ENCODE measurements at places on chromosomes 3 and 15.

- no peak for DNase-seq
Observed at GRCh38 chr3:38011111-38011510, 18.3 kb downstream of the PLCD1 start.

GRCh38 chr15:89139613-89140499, 51.6 kb downstream of the ABHD2 start:
- no peak for DNase-seq

GRCh38 chr3:193874997-193875593, 260.9 kb upstream of the HES1 start:
- no peak for DNase-seq

GRCh38 chr3:177978946-177979345, 557.3 kb upstream of the KCNMB2 start:
- DNase-seq: no peak

DNA sequence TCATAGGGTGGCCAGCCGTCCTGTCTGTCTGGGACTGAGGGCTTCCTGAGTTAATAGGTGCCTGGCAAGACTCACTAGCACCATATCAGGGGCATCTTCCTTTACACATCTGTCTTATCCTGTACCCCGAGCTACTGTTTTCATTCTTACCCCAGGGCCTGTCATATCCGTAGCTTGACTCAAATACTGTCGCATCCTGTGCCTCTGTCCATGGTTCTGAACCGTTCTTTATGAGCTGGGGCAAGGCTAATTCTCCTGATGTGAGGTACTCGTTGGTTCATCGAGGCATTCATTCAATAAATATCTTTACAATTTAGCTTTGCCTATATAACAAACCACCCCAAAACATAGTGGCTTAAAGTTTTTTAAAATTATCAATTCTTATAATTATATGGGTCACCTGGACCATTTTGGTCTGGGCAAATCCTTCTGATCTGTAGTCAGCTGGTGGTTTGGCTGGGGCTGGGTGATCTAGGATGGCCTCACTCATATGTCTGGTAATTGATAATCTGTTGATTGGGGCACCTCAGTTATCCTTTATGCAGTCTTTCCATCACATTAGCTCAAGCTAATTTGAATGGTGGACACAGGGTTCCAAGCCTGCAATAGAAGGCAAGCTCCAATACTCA, 121.2 kb downstream of the TLE3 start:
- no peak for DNase-seq

GRCh38 chr3:170585008-170585936, 603 bp downstream of the SLC7A14 start:
- DNase-seq: no peak

GRCh38 chr15:77039848-77040247, 31.1 kb downstream of the TSPAN3 start:
- no peak for DNase-seq

DNA sequence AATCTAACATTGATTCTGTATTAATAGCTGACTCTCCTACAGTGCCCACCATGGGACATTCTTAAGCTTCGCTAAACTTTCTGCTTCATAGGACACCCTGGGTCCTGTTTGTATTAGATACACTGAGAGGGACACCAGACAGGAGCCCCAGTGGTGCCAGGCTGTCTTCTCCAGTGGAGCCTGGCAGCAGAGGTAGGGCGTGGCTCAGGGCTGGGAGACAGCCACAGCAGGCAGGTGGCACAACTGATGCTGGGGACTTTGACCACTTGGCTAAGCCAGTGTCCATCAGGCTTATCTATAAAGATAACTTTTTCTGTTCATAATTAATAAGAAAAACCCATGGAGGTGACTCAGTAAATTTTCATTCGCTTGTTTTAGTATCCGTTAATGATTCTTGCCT, 21.8 kb downstream of the NIPA1 start:
- no peak for DNase-seq

- no peak for DNase-seq
Observed at GRCh38 chr3:71710906-71711494, 14.2 kb downstream of the EIF4E3 start.

GRCh38 chr3:14141144-14141543, 16.3 kb downstream of the TMEM43 start:
- DNase-seq: no peak

DNA sequence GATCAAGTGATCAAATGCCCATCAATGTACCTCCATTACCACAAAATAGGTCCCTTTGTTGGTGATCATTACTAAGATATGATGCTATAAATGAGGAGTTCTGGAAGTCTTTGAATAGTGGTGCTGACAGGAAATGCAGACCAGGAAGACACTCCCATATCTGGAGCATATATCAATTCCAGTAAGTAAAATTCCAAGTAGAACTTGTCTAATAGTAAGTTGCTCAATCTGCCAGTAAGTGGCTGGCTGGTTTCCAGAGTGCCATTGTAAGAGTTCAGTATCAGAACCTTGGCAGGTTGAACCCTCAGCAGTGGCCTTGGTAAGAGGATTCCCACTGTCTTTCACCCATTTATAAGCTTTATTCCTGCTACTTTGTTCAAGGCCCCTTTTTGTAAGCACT, 379.9 kb upstream of the RBMS3 start:
- no peak for DNase-seq

- no peak for DNase-seq
Observed at GRCh38 chr3:99931059-99931458, 113.4 kb downstream of the CMSS1 start.

DNA sequence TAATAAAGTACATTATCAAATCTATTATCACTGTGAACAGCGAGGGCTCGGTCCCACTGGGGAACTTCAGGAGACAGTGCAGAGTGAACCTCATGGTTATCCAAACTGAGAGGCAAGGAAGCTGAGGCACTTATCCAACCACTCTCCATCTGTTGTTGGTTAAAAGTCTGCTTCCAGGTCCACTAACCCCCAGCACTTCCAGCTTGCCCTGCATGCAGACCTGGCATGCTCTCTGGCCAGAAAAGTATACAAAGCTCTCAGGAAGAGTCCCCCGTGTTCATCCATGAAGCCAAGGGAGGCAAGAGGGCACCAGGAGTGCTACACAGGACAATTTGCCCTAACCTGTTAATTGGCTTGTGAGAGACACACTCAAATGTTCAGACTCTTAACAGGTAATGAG, 36.0 kb downstream of the FBN1 start:
- no peak for DNase-seq

GRCh38 chr15:92663250-92663951, 7.8 kb upstream of the FAM174B start:
- no peak for DNase-seq

DNA sequence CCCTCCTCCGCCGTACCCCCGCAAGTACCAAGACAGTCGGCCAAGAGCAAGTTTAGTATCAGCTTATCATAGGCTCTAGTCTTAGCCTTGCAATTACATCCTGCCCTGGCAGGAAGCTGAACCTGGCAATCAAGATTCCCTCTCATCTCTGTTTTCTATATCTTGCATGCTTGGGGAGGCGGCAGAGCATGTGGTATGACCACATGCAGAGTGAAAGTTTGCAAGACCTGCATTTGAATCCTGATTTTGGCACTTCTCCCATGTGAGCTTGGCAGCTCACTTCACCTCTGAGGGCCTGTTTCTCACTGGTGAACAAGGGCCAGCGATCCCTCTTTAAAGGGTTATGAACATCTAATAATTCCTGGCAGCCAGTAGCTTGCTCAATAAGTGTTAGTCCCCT, 106.1 kb upstream of the FRMD4B start:
- no peak for DNase-seq

DNA sequence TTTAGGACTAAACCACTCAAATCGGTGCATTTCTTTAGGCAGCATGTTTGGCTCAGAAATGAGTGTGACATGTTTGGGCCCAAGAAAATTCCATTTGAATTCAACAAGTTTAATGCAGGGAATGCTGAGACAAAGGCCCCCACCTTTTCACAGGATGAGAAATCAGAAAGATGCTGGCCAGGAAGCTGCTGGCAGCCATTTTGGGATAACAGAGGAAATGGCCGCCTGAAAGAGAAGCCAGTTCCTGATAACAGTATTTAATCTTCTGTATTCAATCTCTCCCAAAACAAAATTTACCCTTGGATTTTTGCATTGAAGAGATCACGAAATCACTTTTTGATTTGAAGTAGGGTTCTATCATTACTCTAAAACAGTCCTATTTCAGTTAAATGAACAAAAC, 350.9 kb downstream of the SLC9A9 start:
- no peak for DNase-seq

DNA sequence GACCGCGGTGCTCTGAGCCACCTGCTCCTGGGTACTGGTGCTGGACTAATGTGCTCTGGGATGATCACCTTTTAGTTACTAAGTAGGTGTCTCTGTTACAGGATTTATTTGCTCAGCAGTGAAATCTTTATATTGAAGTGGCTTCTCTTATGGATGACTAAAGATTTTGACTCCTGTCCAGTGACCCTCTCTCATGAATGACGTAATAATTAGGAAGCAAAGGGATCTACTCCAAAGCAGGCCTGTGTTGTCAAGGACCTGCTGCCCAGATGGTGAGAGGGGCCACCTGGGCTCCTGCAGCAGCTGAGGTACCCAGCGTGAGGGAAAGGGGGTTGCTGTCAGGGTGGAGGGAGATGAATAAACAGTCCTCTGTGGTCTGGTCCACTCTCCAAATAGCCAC, 263.6 kb downstream of the GABRG3 start:
- DNase-seq: no peak

All from stimulated activated CD4-positive, alpha-beta T cell treated with anti-CD3 and anti-CD28 coated beads, Interleukin-15, amount 100 ng/mL, for 1 hour (primary cell).